AG08396 (cell line): ENCODE measurements at places on chromosomes 3 and 15.

DNA sequence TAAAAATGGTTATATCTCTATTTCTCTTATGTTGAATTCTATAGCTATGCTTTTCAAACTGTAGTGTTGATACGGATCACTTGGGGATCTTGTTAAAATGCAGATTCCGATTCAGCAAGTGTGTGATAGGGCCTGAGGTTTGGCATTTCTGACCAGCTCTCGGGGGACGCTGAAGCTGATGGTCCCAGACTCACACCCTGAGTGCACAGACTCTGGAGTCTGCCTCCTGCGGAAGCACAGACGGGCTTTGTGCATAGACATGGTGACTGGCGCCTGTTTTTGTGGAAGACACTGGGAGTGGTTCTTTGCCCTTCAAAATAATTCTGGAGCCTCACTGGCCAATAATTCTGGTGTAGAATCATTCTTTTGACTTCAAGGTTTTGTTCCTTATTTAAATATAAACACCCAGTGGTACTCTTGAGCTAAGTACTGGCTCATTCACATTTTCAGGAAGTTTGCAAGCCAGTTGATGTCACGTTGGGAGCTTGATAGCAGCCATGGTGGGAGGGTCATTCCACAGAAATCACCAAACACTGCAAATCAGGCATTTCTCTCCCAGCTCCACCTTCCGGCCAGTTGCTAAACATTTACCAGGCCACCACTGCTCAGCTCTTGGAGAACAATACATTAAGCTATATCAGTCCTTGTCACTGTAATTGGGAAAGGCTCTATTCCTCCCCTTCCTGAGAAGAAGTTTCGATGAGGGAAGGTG, 19.2 kb downstream of the CLDN11 start:
- no peak for DNase-seq

DNA sequence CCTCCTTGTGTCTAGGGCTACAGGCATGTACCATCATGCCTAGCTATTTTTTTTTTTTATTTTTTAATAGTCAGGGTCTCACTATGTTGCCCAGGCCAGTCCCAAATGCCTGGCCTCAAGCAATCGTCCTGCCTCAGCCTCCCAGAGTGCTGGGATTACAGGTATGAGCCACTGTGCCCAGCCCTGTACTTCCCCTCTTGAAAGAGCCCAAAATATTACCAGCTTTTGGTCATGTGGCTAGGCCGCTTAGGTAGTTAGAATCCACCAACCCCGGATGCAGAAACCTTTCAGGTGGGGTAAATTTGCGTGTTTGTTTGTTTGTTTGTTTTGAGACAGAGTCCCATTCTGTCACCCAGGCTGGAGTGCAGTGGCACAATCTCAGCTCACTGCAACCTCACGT, 132.8 kb upstream of the C2CD4B start:
- DNase-seq: no peak

DNA sequence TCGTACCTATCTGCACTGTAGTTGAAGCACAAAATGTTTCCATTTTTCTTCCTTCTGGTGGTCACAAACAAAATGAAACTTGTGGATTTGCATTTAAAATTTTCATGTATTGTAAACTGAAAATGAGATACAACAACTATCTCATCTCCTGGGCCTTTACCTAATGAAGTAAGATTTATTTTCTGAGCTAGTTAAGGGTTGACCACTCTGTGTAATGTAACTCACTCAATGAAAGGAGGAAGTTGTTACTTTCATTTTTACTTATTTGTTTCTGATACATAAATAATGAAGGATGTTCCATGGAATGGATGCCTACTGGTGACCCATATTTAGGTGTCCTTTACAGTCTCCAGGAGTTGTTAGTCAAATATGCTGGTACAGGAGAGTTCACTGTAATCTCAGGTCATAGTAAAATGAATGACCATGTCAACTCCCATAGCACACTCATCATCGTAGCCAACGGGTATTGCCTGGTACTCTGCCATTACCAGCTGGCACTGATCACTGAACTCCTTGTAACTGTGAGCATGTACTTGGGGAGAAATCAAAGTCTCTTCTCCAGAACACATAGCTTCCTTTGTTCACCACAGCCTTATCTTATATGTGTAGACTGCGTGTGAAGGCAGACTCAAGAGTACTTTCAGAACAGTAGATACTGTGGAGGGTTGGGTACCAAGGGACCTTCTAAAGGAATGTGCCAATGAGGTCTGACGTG, 474.2 kb upstream of the ROBO2 start:
- DNase-seq: no peak

GRCh38 chr3:98454929-98455328, 8.1 kb upstream of the OR5K1 start:
- DNase-seq: no peak

- DNase-seq: no peak
Measured at GRCh38 chr3:85821130-85821756, 862.5 kb downstream of the CADM2 start.

- no peak for DNase-seq
Measured at GRCh38 chr3:41450416-41451231, 251.3 kb downstream of the CTNNB1 start.

DNA sequence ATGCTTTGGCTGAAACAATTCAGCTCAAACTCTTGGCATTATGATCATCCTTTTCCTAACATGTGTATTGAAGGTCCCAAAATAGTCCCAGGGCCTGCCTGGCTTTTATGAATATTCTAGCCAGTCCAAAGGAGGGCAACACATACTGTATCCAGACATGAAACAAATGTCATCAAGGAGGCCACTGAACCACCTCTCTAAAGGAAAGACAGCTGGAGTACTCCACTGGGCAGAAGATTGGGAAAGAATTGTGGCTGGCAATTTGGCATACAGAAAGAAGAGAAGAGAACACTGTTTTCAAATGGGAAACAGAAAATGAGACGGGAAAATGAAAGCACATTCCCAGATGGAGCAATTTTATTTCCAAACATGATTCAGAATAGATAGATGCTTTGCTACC, 80.6 kb downstream of the NCEH1 start:
- no peak for DNase-seq

DNA sequence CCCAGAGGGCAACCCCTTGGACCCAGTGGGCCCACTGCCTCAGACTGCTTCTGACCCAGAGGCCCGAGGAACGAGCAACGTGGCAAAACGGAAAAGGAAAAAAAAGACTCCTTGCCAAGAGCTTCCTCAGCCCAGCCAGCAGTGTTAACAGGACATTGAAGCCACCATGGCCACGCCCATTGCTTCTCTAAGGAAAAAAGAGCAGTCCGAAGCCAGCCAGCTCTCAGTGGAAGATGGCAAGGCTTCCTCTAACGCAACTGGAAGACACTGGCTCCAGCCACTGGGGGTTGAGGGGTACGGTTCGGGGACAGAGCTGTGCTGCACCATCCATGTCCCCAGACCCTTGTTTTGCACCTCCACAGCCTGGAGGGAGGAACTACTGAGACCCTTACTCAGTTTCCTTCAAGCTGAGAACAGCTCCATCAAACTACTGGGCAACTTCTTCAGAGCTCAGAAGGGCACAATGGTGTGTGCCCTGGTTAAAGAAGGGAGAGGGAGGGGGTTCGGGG, 10.7 kb downstream of the BMF start:
- DNase-seq: no peak

- DNase-seq: no peak
Measured at GRCh38 chr3:194286375-194287146, 64.6 kb downstream of the CPN2 start.

GRCh38 chr15:101686718-101687117, 34.5 kb upstream of the TM2D3 start:
- no peak for DNase-seq

DNA sequence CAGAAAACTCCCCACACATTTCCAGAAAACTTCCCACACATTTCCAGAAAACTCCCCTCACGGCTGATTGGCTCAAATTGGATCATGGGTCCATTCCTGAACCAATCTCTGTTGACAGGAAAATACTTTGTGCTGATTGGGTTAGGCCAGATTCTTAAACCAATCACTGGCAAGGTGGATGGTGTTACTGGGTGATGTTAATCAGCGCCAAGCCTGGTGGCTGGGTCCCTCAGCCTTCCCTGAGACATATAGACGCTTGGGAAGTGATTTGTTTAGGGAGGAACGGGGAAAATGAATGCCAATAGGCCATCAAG, 199.4 kb upstream of the UBE2E2 start:
- no peak for DNase-seq

GRCh38 chr3:10474275-10474646, 31.1 kb downstream of the ATP2B2 start:
- DNase-seq: no peak

- no peak for DNase-seq
Measured at GRCh38 chr15:41334293-41335120, 1.8 kb downstream of the NUSAP1 start.

DNA sequence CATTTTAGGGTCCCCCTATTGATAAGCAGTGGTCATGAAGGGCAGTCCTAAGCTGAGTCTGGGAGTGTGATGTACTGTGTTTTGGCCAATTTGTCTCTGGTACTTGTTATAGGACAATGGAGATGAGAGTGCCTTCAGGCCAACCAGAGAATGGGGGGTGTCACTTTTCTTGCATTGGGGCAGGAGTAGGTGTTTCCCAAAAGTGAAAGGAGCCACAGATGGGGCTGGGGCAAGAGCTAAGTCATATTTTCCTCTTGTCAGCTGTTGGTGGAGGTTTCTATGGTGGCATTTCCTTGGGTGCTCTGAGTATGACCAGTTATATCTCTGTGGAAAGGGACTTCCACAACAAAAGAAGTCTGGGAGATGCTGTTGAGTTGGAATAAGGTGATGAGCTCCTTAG, 24.7 kb upstream of the BSN start:
- DNase-seq: no peak
